ENCODE measurements at places on chromosomes 2 and 18.

DNA sequence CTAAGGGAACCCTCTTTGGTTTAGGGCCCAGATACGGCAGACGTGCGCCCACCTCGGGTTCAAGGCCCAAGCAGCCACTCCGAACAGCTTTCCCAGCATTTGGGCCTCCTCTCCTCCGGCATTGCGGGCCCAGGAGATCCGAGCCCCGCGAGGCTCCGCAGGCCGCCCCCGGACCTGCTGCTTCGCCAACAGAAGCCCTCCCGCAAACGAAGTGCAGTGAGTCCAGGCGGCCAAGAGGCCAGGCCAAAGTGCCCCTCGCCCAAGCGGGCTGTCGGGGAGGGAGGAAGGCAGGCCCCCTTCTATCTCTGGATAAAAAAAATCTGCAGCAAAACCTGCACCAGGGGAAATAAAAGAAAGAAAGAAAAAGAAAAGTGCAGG lies 6.0 kb downstream of the EN1 start:
- no peak for DNase-seq

DNA sequence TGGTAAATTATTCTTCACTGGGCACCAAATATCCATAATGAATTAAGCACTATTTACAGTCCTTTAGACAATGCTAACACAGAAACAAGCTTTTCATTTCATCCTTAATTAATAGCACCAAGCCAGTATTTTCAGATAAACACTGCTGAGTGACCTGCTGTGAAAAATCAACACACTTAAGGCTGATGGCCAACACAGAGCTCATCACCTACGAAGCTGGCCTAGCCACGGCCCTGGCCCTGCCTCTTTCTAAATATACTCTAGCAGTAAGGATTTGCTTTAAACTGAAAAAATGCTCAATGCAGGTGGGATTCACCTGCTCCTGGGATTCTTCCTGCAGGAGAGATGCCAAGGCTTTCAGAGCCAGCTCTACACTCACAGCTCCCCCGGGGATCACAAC lies 18.4 kb downstream of the CYB5A start:
- no peak for DNase-seq

DNA sequence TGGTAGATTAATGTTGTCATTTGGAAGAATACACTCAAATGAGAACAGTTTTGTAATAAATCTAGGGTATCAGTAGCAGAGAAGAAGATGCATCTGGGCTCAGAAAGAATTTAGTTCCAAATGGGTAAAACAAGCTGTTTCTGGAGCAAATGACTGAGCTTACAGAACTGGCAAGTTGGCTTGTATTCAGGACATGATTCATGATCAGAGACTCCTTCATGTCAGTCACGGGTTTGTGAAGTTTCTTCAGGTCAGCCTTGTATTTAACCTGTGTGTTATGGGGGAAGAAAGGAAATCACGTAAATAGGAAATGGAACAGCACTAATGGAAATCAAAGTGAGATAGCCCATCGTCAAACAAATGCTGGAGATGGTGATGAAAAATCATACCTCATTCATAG lies 109.1 kb downstream of the RIF1 start:
- no peak for DNase-seq

DNA sequence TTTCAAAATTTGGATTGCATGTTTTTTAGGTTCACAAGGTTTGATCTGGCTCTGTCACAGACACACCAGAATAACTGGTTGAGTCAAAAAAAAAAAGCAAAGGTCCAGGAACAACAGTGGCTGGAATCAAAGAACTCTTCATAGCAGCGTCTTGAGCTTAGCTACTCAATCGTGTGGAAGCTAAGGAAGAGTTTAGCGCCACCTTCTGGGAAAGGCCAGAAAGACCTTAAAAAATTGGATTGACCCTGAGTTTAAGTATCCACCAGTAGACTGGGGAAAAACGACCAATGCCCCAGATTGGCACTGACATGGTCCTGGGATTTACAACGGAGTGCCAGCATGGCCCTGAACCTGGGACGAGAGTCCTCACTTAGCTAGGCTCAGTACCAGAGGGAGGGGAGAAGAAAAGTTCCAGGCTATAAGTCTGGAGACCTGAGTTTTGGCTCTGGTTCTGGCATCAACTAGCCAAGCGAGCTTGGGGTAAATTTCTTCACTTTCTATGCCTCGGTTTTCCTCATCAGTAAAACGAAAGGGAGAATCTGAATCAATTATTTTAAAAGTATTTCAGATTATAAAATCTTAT lies 71.1 kb upstream of the TFCP2L1 start:
- peak; percentile 40 for DNase-seq

DNA sequence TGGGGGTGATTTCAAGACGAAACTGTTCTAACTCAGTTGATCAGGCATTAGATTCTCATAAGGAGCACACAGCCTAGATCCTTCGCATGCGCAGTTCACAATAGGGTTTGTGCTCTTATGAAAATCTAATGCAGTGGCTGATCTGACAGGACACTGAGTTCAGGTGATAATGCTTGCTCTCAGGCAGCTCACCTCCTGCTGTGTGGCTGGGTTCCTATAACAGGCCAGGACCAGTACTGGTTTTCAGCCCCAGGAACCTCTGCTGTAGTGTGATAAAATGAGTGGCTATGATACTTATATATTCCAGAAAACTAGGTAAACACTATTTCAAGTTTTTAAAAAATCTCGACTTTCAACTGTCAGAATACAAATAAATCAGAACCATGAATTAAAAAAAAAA lies 271.4 kb downstream of the GALNT13 start:
- no peak for DNase-seq

Measured in inflammatory macrophage treated with lipopolysaccharide for 1 hour (primary cell).